Stimulated activated effector memory CD8-positive, alpha-beta T cell treated with anti-CD3 and anti-CD28 coated beads, Interleukin-12 subunit alpha, Interleukin-12 subunit beta, amount 100 ng/mL, for 72 hours (primary cell): ENCODE measurements at places on chromosomes 1 and 21.

- DNase-seq, result no peak
Observed at GRCh38 chr1:40848530-40849189, 13.5 kb downstream of the CITED4 start.

DNA sequence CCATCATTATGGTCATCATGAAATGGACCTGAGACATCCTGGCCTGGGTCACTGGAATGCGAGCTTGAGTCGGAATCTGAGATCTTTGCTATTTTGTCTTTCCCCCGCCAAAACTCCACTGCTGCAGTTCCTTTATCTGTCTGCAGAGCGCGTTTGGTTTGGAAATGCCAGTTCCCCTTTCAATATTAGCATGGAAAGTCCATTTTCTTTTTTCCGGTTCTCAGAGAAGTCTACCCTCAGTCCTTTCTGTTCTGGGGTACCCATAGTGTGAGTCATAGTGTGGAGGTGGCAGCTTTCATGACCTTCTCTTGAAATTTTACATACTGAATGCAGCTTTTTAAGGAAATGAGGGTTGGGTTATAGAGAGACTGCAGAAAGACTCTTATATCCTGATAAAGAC lies 14.6 kb downstream of the CACNA1E start:
- DNase-seq, result no peak

DNA sequence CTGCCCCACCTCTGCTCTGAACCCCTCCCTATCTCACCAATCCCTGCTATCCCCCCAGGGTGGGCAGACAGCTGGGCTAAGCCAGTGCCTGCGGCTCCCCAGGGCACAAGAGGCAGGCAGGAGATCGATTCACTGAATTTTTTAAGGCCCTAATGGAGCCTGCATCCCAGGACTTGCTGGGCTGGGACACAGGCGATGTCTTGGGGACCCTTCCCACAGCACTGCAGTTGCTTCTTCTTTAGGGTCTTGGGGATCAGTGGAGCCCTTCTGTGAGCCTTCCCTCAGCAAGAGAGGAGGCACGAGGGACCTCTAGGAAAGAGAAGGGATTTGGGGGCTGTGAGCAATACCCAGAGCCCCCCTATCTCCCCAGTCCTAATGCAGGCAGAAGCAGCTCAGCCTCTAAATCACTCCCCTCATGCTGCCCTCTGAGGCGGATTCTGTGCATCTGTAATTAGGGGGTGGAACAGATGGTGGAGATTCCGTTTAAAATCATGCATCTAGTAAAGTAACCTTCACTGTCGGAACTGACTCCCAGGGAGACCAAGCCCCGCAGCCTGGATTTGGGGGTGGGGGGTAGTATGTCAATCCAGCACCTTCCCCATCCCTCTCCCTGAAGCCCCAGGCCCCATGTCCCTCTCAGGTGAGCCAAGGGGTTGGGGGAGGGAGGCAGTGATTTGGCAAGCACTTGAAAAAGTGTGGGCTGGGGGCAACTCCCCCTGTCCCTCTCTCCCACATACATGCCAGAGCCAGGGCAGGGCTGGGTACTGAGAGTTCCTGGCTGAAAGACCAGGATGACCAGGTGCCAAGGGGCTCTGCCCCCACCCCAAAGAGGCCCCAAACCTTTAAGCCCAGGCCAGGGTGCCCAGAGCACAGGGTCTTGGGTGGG lies 10.0 kb downstream of the AHDC1 start:
- no peak for DNase-seq

DNA sequence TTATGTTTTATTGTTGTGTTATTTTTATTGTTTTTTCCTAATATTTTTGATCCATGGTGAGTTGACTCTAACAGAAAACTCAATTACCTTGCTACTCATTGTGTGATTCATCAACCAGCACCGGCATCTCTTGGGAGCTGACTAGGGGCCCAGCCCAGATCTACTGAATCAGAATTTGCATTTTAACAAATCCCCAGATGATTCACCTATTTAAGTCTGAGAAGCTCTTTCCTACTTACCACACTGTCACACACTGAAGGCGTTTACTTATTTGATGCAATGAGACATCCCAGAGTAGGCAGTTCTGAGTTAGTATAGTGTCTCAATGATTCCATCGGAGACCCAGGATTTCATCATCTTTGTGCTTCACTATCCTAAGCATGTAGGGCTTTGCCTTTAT lies 416.6 kb downstream of the RWDD3 start:
- no peak for DNase-seq

- no peak for DNase-seq
Observed at GRCh38 chr1:241181471-241181870, 175.5 kb downstream of the RGS7 start.

GRCh38 chr1:210792250-210793102 lies 341.5 kb downstream of the KCNH1 start:
- no peak for DNase-seq

GRCh38 chr1:21764615-21765423 lies 18.1 kb downstream of the USP48 start:
- no peak for DNase-seq

DNA sequence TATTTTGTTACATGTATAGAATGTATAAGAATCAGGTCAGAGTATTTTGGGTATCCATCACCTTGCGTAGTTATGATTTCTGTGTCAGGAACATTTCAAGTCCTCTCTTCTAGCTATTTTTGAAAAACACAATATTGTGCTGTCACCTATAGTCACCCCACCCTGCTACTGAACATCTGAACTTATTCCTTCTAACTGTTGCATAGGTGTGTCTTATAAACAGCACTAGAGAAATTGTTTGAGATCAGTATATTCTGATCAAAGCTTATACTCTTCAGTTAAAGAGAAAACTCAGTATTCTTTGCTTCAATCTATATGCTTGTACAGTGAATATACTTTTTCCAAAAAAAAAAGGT lies 96.0 kb downstream of the ASH1L start:
- no peak for DNase-seq

DNA sequence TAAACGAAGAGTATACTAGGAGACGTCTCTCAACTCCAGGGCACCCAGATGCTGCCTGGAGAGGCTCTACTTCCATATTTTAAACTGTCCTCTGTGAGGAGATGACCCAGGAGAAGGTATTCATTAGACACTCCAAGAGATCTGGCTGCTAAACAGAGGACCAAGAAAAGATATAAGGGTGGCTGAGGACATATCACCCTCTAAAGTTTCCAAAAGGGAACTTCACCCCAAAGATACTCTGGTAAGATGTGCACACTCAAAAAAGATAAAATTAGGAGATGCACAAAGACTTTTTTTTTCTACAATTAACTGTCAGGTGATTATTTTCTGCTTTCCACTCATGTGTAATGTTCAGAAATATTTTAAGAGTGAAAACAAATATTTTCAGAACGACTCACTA lies 1.4 kb downstream of the ZNF670 start:
- no peak for DNase-seq

DNA sequence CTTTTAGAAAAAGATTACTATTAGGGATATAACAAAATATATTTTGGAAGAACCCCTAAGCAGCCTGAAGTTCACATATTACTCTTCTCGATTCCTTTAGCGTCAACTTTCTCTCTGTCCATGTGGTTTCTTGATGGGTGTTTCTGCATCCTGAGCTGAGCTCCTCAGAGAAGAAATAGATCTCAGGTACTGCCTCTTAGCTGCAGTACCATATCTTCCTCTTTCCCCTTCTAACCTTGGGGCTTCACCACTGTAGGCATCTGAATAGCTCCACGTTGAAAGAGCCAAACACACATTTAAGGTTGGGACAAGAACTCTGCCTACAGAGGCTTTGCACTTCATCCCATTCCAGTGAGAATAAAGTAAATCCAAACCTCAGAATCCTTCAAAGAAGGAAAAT lies 59.2 kb downstream of the SAMSN1 start:
- no peak for DNase-seq

GRCh38 chr1:232868793-232869491 lies 63.7 kb downstream of the MAP10 start:
- DNase-seq, result no peak

DNA sequence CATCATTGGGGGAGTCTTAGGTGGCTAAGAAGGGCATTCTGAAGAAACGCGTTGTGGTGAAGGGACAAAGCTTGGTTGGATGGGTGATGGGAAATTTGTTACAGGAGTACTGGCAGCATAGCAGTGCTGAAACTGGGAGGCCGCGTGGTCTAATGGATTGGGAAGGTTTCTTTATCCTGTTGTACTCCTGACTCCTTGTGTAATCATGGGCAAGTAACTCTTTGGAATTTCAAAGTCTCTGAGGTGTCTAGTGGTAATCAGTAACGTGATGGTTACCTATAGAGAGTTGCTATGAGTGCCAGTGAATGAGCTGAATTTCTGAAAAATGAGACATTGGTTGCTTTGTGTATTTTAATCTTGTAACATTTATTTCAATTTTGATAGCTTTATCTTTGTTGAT lies 18.5 kb downstream of the DONSON start:
- no peak for DNase-seq

- no peak for DNase-seq
Observed at GRCh38 chr1:65435987-65436386, 15.5 kb downstream of the LEPR start.

DNA sequence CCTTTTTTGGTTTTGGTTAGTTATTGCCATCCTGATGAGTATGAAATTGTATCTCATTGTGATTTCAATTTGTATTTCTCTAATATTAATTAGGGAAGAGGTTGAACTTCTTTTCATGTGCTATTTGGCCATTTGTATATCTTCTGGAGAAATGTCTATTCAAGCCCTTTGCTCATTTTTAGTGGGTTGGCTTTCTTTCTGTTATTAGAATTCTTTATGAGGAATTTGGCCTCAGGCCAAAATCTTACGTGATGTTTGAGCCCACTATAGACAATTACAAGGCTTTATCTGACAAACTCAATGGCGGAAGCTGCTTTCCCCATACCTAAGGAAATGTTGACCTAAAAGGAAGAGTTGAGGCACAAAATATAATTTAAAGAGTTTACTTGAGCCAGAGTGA lies 32.9 kb downstream of the IVNS1ABP start:
- no peak for DNase-seq

DNA sequence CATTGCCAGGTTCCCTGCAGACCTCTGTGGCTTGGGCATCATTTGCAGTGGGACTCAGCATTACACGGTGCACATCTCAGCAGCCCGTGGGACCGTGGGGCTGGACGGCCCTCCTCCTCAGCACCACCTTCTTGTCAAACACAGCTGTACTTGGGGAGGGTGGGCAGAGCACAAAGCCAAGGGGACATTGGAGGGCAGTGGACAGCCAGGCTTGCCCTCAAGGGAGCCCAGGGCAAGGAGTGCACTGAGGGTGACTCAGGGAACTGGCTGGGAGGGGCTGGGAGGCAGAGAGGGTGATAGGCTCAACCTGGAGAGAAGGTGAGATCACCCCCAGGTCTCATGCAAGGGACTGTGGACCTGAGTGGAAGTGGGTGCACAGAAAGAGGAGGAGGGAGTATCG lies 3.4 kb downstream of the CAPN9 start:
- no peak for DNase-seq

DNA sequence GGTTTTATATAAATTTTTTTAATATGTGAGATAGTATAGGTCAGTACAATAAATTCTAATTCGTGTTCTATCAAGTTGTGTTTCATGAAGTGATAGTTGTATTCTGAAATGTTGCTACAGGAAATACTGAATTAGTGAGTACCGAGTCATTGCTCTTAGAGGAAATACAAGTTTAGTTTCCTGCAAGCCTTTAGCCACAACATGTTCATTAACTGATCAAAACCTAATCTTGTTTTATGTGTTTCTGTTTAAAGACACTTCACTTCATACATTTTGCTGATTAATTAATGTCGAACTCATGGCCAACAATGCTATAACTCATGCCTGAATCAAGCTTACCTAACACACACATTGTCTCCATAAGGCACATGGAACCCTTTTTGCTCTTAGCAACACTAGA lies 43.6 kb downstream of the LRRC7 start:
- no peak for DNase-seq

DNA sequence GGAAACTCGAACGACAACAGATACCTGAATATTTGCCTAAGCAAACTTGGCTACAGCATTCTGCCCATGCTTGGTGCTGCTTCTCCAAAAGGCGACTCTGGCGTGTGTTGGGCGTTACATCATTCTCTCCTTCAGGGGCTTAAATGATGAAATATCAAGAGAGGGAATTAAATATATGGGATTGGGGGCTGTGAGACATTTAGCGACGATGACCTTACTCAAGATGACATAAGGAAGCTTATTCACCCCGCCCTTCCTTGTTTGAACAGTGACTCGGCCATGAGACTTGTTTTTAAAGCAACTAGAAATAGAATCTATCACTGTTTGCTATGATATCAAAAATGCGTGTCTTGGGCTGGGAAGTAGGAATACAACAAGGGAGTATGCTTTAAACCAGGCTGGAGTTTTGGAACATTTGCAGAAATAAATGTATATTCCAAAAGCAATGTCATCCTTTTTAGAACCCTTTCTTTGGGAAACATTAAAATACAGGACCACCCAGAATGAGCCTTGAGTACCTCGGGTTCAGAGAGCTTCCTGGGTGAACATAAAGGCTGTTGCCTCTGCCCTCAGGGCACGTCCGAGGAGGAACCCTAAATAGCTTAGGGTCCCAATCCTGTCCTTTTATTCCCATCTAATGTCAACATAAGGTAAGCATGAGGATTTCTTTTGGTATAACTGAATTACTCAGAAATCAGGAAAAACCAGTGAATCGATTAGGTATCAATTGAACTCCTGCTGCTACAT lies 123.3 kb upstream of the SLC45A1 start:
- DNase-seq, result no peak

DNA sequence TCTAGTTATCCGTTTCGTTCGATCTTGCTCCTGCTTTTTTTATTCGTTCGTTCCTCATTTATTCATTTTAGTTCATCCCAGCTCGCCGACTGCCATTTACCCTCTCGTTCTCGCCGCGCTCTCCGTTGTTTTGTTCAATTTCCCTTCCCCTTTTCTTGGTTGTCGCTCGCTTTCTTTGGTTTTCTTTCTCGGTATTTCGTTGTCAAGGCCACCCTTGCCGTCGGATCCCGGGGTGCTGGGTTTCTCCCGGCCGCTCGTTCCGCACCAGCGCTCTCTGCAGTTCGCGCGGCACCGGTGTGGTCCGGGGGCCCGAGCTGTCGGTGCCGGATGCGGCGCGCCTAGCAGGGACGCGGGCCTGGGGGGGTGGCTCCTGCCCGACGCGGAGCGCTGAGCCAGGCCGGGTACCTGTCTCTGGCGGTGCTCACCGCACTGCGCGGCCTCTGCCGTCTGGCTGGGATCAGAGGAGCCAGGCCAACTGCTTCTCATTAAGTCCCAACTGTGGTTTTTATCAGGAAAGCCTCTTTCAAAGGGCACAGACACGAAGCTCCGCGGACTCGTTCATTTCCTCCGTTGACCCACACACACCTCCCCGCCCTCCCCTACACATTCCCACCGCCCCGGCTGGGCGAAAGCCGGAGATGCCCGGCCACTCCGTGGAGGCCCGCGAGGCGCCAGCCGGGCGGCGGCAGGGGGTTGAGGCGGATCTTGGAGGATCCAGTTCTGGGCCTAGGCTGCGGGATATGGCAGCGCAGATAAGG lies 1.6 kb downstream of the ALX3 start:
- DNase-seq, result no peak
